ENCODE measurements at places on chromosomes 1 and 21.

DNA sequence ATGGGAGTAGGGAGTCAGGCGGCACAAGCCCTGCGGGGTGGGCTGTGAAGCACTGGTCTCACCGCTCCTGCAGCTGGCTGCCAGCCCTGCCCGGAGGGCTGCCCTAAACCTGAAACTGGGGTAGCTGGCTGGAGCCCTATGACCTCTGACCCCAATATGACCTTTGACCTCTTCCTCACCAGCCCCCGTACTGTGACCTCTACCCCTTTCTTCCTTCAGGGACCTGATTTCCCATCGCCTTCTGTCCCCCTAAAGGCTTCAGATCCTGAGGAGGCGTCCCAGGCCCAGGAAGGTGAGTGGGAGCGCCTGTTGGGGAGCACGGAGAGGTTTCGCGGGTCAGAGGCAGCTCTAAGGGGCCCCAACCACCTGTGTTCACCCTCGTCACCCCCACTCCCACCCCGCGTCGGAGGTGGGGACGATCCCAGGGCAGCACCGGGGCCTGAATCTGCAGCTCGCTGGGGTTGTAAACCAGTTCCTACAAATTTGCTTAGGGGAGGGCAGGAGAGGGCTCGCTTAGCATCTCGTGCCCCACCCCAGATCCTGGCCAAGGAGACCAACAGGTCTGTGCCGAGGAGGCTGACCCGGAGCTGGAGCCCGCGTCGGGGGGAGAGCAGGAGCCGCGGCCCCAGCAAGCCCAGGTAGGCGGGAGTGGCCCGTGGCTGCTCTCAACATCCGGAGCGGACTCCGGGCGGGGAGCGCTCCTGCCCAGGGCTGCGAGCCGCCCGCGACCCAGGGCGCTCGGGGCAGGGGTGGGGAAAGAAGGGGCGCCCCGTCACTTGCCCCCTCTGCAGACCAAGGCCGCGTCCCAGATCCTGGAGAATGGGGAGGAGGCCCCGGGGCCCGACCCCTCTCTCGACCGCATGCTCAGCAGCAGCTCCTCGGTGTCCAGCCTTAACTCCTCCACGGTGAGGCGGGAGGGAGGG lies 7.3 kb downstream of the SYTL1 start:
- DNase-seq, result peak; percentile 17

- DNase-seq, result no peak
Measured at GRCh38 chr1:202161151-202162046, 997 bp upstream of the PTPN7 start.

DNA sequence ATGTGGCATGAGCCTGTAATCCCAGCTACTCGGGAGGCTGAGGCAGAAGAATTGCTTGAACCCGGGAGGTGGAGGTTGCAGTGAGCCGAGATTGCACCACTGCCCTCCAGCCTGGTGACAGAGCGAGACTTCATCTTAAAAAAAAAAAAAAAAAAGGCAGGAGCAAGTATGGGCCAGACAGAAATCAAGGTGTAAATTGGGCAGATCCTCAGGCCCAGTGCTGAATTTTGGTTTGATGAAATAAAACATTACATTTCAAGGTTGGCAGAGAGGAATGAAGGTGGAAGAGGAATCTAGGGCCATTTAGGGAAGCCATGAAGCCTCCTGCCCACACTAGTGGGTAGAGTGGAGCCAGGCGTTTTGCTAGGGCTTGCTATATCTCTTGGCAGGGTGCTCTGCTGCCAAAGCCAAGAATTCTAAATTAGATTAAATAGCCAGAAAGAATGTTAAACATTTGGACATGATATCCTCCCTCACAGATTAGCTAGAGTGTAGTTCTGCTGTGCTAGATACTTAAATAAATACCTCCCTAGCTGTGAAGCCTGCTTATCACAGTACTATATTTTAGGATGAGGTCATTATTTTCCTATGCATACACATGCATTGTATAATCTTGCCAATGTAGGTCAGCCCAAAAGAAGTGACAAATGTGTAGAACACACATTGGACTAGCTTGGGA lies 16.6 kb upstream of the LGALS8 start:
- peak; percentile 64 for DNase-seq

- DNase-seq, result no peak
Measured at GRCh38 chr21:45513003-45513717, 29.1 kb downstream of the SLC19A1 start.

DNA sequence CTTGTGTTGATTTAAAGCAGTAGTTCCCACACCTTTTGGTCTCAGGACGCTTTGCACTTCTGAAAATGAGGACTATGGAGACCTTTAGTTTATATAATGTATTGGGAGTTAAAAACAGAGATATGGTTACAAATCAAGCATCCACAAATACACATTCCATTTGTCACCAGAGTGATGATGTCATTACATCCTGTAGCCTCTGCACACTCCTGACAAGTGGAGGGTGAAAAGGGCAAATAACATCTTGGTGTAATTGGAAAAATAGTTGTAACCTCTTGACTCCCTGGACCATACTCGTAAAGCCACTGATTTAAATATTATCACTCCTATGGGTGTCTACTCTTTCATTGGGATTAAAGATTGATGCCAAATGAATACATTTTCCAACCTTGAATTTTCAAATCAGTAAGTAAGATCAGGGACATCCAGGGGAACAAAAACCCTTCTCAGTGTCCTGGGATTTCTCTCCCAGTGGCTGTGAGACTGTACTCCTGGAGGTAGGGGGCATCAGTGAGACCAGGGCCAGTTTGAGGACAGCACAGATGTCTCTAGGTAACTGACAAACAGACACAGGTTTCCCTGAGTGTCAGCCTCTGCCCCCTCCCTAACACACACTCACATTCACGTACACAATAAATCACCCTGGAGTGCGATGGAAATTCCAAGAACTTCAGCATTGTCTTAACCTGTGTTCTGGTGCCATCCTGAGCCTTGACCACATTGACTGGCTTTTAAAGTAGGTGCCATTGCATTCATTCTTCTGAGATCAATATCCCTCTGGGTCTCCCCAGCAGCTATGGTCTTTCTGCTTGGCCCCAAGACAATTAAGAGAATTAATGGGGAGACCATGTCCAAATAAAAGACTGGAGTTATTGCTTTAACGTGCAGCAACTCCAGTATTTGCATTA lies 63.0 kb downstream of the NR5A2 start:
- DNase-seq, result no peak

DNA sequence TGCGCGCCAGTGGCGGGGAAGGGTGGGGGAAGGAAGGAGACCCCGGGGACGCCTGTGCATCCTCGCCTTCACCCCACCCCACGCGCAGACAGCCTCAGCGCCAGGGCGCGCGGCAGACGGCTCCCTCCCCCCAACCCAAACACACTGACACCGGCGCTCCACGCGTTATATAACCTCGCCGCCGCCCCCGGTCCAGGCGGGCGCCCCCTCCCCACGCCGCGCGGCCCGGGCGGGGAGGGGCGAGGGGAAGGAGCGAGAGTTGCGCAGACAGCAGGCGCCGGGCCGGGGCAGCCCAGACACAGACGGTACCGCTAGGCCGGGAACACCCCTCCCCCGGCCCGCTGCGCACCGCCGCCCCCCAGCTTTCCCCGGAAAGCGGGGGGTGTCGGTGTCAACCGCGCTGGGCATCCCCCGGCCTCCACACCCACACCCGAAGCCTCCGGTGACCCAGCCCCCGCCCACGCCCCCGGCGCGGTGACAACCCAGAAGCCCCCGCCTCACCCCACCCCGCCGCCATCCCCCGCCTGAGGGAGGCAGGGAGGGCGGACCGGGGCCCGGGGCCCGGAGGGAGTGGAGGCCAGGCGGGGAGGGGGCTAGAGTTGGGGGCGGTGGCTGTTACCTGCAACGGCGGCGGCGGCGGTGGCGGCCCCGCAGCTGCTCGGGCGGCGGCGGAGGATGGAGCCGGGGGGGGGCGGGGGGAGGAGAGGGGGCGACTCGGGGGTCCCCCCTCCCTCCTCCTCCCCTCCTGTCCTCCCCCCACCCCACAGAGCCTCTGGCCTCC lies 432 bp downstream of the AKT3 start:
- DNase-seq, result no peak

GRCh38 chr1:98104289-98104688 lies 183.5 kb upstream of the DPYD start:
- peak; percentile 85 for DNase-seq

GRCh38 chr1:161884475-161884874 lies 118.4 kb downstream of the ATF6 start:
- no peak for DNase-seq

DNA sequence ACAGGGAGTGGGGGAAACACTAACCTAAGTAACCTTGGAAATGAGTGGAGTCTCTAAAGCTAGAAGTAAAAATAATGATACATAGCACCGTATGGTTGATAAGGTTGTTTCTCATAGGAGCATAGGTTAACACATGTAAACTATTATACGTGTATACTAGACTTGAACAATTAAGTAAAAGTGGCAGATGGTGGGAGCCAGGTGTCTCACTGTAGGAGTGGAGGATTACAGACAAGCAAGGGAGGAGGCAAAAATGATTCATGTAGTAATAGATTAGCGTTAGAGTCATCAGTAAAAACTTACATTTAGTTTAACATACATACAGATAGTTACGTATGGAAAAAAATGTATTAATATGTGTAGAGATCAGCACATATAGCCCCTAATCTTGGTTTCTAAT lies 138.4 kb upstream of the DSCAM start:
- DNase-seq, result no peak

DNA sequence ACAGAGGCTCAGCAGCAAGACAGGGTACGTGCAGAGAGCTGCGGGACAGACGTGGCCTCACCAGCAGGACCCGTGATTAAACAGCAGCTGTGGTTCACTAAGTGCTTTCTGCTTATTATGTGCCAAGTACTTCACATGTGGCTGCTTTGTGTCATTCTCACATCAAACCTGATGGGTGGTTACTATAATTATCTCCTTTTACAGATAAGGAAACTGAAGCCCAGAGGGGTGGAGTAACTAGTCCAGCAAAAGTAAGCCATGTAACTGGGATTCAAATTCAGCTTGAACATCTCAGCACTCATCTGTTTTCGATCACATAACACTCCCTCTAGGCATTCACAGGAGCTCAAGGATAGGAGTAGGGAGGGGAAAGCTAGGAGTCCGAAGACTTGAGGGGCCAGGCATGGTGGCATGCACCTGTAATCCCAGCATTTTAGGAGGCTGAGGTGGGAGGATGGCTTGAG lies 50.8 kb upstream of the CLIC4 start:
- DNase-seq, result peak; percentile 99

DNA sequence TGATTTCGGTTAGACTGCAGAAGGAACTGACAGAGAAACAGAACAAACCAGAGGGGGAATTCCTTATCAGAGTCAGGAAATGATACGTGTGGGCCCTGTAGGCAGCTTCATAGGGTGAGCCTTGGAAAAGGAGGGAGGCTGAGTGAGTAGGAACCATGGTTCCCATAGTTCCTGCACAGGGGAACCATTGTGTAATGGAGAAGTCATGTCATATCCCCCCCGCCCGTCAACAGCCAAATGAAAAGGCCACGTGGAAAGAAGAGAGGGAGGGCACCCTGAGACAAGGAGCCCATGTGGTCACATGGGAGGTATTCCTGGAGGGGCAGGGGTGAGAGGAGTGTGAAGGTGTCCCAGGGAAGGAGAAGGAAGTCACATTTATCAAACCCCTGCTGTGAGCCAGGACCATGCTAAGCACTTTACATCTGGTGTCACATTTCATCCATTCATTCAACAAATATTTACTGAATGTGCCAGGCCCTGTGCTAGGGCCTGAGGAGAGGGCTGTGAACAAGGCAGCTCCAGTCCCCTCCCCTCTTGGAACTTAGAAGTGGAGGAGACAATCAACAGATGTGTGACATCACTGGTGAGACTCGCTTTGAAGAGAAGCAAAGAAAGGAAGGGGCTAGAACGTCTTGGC lies 15.7 kb upstream of the FGR start:
- DNase-seq, result peak; percentile 59

DNA sequence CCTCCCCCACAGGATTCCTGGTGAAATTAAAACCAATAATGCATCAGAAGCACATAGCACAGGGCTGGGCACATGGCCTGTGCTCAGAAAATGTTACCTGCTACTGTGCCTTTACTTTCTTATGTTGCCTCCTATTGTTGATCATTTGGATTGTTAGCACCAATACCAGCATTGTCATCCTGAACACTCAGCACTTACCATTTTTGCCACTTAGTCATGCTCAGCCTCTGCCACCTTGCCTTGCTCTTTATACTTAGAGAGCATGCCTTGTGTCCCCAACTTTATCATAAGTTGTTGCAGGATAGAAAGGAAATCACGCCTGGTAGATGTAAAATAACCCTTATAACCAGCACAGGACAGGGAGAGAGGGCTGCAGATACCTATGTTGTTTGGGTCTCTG lies 361.0 kb upstream of the RUNX1 start:
- DNase-seq, result no peak

DNA sequence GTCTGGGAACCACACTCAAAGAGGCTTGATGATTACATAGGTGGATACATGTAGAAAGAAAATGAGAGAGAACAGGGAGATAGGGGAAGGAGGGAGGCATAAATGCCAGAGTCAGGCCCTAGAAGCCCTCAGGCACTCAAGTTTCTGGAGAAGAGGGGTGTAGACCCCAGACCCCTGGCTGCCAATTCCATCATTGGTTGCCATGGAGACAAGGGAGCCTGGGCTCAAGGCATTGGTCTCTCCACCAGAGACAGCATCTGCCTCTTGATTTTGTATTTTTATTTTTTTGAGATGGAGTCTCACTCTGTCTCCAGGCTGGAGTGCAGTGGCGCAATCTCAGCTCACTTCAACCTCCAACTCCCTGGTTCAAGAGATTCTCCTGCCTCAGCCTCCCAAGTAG lies 114.3 kb upstream of the GRIK3 start:
- DNase-seq, result no peak

- no peak for DNase-seq
Measured at GRCh38 chr1:161092621-161093028, 3.3 kb upstream of the NECTIN4 start.

- peak; percentile 53 for DNase-seq
Measured at GRCh38 chr1:68442822-68443556, 6.8 kb downstream of the RPE65 start.

GRCh38 chr21:20013851-20014250 lies 984.4 kb upstream of the NCAM2 start:
- no peak for DNase-seq

- no peak for DNase-seq
Measured at GRCh38 chr1:206445911-206446356, 24.3 kb upstream of the IKBKE start.

GRCh38 chr21:33670076-33670978 lies 28.0 kb downstream of the ITSN1 start:
- DNase-seq, result no peak

All from fibroblast of villous mesenchyme (primary cell).